NCI-H187 treated with DMSO at 0.1 percent for 48 hours (cell line): ENCODE measurements at places on chromosomes 11 and 22.

- no peak for DNase-seq
Measured at GRCh38 chr11:64614917-64615316, 23.9 kb downstream of the SLC22A12 start.

DNA sequence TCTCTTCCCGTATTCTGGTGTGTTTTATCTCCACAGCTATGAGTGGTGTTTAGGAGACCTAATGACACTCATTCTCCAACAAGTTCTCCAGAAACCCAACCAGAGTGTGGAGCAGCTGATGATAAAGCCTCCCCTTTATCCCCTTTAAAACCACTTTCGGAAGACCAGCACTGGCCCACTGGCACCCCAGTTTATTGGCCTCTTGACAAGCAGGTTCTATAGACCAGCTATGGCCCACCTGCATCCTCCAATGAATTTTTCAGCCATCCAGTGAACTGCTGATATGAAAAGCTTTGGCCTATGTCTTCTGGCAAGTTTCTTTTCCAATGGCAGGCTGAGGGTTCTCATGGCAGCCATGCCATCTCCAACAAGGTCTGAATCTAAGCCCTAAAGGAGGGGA is 27.4 kb downstream of the CHST1 start:
- no peak for DNase-seq

DNA sequence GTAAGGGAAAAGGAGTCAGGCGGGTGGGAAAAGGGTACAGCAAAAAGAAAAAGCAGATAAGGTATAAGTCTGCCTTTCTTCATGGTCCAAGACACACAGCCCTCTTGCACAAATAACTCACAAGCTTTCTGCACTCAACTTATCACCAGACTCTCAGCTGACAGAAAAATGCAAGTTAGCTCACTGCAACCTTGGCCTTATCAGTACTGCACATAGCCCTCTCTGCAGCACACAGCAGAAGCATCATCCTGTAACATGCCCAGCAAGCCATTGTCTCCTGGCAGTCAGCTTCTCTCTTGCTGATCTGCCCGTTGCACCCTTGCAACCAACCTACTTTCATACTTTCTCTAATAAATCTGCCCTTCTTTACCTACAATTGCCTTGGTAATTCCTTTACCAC is 5.8 kb downstream of the ZBTB44 start:
- DNase-seq: no peak

GRCh38 chr22:29337631-29338284 is 22.3 kb upstream of the RASL10A start:
- DNase-seq: no peak

DNA sequence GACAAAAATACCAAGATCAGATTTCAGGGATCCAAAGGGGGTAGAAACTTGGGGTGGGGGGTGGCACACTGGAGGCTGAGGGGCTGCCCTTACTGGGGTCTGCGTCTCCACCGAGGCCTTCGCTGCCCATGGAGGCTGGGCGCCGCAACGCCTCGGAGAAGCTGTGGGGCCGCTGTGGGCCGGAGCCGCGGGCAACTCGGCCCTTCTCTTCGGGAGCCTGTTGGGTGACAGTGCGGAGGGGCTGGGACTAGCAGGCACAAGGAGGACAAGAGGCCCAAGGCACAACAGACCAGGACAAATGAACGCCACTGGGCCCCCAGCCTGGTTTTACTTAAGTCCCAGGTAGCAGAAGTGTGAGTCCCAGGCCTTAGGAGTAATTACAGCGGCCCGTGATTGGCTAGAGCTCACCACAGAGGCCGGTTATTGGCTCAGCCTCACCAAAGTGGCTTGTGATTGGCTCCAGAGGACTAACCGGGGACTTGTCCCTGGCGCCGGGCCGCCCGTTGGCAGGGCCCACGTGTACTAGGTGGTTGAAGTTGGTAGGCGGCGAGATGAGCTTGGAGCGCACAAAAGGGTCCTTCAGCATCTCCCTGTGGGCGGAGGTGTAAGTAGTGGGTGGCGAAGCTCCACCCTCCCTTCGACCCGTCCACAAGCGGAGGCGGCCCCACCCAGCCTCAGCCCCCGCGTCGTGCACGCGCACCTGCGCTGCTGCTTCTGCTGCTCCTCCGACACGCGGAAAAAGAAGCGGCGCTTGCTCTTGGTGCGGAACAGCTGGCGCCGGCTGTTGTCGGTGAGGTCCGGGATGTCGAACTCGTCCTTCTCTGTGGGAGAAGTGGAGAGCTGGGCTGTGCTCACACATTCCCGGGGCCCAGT is 16.5 kb upstream of the MEN1 start:
- no peak for DNase-seq

DNA sequence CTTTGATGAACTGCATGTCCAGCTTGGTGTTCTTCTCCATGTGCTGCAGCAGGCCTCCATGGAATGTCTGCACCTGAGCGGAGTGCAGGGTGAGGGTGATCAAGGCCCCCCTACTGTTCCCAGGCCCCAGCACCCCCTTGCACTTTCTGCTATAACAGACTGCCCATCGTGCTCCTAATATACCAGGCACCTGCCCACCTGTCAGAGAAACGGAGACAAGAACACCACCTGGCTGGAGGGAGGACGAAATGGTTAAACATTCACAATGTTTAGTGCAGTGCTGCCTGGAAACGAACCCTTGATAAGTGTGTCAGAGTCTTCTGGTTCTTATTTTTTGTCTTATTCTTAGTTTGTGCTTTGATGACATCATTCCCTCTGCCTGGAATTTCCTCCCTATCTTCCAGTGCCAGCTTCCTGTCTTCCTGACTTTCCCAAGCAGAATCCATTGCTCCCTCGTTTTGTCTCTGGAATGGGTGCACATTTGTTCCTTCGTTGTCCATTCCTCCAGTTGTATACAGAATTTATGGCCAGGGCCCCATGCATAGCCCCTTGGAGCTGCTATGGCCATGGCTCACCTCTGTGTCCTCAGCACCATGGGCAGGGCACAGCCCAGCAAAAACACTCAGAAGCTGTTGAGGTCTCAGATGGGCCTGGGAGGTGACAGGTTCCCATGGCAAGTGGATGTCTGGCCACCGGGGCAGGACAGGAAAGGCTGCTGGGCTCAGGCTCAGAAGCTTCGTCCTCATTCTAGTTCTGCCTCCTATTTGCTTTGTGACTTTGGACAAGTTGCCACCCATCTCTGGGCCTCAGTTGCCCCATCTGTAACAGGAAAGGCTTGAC is 11.9 kb downstream of the BAIAP2L2 start:
- no peak for DNase-seq

- no peak for DNase-seq
Measured at GRCh38 chr11:57781529-57781943, 19.9 kb downstream of the CTNND1 start.

DNA sequence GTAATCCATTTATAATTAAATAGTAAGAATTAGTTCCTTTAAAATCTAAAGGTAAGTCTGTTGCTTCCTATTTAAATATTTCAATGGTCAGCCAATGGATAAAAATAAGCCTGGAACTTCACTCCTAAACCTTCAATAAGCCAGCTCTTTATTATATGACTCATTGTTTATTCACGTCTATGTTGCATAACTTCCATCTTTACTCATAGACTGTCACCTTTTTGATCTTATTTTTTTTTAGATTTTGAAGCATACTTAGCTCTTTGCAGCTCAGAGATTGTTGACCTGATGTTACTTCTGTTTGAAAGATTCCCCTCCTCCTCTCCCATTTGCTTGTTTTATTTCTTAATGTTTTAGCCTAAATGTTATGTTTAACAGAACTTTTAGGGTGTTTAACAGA is 1571.2 kb upstream of the RAG2 start:
- no peak for DNase-seq

DNA sequence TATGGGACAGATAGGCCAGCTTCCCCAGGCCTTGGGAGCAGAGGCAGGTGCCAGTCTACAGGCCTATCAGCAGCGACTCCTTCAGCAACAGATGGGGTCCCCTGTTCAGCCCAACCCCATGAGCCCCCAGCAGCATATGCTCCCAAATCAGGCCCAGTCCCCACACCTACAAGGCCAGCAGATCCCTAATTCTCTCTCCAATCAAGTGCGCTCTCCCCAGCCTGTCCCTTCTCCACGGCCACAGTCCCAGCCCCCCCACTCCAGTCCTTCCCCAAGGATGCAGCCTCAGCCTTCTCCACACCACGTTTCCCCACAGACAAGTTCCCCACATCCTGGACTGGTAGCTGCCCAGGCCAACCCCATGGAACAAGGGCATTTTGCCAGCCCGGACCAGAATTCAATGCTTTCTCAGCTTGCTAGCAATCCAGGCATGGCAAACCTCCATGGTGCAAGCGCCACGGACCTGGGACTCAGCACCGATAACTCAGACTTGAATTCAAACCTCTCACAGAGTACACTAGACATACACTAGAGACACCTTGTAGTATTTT is 26.6 kb upstream of the L3MBTL2 start:
- DNase-seq: no peak

DNA sequence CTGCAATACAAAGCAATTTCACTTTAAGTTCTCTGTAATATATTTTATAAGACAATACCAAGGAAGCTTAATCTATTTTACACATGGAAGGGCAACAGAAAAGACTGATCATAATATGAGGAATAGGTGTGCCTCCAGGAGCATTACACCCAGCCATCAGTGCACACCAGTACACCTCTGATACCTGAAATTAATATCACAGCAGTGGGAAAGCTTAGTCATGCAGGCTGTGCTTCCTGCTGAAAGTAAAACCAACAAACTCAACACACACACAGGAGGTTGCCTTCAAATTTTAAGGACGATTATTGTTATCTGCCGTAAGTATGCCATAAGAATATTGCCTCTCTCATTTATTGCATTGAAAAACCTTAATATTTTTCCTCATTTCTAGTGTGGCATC is 1119.1 kb upstream of the TENM4 start:
- DNase-seq: no peak

GRCh38 chr11:40879911-40880310 is 579.5 kb downstream of the LRRC4C start:
- no peak for DNase-seq

DNA sequence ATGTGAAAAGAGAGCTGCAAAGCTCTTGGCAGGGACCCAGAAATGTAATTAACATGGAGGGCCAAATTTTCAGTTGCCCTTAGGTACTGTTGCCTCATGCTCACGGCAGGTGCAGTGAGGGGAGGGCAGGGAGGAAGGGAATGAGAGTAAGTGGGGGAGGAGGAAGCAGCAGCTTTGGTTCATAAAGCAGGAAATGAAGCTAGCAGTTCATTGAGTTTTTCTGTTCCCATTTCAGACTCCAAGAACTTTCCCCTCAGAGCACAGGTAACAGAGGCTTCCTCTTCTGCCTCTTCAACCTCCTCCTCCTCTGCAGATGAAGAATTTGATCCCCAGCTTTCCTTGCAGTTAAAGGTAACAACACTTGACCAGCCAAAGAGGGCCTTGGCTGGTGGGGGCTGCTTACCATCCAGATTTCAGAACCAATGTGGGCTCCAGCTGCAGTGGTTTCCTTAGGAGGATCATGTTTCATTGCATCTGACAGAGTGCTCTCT is 57.9 kb upstream of the PARVA start:
- DNase-seq: peak; percentile 90

DNA sequence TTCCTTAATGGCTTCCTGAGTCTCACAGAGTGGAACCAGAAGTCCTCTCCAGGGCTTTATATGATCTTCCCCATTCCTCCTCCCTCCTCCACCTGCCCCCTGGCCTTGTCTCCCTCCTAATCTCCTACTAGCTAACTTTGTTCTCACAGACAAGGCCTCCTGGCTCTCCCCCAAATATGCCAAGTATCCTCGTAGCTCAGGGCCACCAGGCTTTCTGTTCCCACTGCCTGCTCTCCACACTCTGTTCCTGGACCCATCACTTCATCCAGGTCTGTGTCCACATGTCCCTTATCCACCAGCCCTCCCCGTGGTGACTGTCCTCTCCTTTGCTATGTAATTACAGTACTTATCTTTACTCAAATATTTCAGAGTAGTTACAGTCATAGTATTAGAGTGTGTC is 23.2 kb upstream of the LMO1 start:
- no peak for DNase-seq

DNA sequence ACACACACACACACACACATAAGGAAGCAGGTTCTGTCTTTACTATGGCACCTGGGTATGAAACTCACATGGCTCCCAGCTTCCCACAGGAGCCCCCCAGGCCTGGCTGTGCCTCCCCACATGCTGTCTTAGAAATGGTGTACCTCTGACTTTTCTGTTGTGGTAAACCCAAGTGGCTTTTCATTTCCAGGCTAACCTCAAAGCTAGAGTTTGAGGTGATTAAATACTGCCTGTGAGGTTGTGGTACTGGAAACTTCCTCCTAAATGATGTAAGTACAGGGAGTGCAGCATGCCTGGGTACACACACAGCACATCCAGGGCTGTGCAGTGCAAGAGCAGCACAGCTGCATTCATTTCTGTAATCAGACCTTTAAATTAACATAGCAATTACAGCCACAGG is 34.4 kb downstream of the ME3 start:
- DNase-seq: no peak

DNA sequence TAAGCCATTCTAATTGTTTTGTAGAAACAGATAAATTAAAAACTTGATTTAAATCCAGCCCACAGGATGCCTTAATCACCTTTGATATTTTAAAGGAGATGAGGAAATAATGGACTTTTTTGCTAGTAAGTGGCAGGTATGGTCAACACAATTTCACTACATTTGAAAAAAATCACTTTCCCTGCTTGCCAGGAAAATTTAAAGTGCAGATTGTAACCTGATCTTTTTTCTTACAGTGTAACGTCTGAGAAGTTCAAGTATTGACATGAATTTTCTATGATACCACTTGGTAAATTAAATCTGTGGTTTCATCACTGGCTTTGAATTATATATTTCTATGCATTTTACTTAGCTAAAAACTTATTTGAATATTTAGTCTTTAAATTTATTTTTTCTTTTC is 65.3 kb downstream of the ARHGEF12 start:
- no peak for DNase-seq

DNA sequence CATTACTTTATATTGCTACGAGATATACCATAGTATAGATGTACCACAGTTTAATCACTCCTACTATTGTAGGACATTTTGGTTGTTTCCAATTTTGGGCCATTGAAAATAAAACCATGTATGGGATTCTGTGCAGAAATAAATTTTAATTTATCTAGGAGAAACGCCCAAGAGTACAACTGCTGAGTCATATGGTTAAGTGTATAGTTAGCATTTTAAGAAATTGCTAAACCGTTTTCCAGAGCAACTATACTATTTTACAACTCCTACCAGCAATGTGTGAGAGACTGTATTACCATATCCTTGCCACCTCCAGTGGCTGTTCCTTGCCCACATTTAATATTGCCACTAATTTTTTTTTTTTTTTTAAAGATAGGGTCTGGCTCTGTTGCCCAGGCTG is 163.1 kb downstream of the SBF2 start:
- no peak for DNase-seq

- DNase-seq: no peak
Measured at GRCh38 chr11:65090628-65091027, 5.4 kb upstream of the VPS51 start.
